Activated T-helper 17 cell treated with anti-CD3 and anti-CD28 coated beads, Interleukin-2, amount 50 U/mL, for 72 hours (primary cell): ENCODE measurements at places on chromosomes 1 and 21. TPM values are rescaled to one million over a fixed set of nuclear protein-coding genes. Genes with fewer than 3 reads are reported as not detected.

- no peak overlapping the region for H3K27ac ChIP-seq
- no peaks in the 10 kb centered on the region for H3K4me1 ChIP-seq
- no peaks in the 10 kb centered on the region for H3K27me3 ChIP-seq
- peaks cover 83% of the 10 kb centered on the region for H3K36me3 ChIP-seq
- no peak for ATAC-seq
- no peak overlapping the region for H3K4me3 ChIP-seq
These were observed 60.1 kb downstream of the HNRNPR start for GRCh38 chr1:23283667-23284602.

- no peak overlapping the region for H3K27ac ChIP-seq
- ATAC-seq: no peak
- H3K27me3 ChIP-seq: peaks cover 3% of the 10 kb centered on the region
- H3K4me1 ChIP-seq: no peaks in the 10 kb centered on the region
- H3K4me3 ChIP-seq: no peak overlapping the region
These were observed 7.4 kb upstream of the CTBS start for GRCh38 chr1:84581648-84582047.

DNA sequence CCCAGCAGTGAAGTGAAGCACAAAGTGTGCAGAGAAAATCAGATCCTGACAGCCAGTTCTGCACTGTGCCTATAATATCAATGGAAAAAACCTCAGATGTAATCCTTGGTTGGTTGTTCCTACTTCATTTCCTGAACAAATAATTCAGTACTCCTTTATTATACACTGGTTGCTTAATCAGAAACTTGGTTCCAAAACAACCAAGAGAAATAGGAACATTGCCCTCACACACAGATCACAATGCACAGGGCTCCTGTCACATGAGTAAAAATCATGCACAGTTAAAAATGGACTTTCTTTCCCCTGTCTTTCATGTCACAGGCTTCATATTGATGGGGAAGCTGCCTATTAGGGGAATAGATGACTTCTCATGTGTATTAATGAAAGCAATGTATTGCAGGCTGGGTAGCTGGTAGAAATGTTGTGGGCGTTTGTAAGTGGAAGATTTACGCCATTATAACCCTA, 9.7 kb downstream of the DNASE2B start:
- no peaks in the 10 kb centered on the region for H3K27me3 ChIP-seq
- no peaks in the 10 kb centered on the region for H3K4me1 ChIP-seq
- H3K27ac ChIP-seq: no peak overlapping the region
- no peak overlapping the region for H3K4me3 ChIP-seq
- no peaks in the 10 kb centered on the region for H3K36me3 ChIP-seq
- no peak for ATAC-seq

- ATAC-seq: peak; percentile 91
- H3K27ac ChIP-seq: peak overlapping the region; percentile 71
- peak overlapping the region; percentile 50 for H3K4me3 ChIP-seq
- H3K4me1 ChIP-seq: peaks cover 12% of the 10 kb centered on the region
- peaks cover 19% of the 10 kb centered on the region for H3K27me3 ChIP-seq
- no peaks in the 10 kb centered on the region for H3K36me3 ChIP-seq
These were observed 95.1 kb upstream of the TSPAN2 start for GRCh38 chr1:115184260-115184950.

DNA sequence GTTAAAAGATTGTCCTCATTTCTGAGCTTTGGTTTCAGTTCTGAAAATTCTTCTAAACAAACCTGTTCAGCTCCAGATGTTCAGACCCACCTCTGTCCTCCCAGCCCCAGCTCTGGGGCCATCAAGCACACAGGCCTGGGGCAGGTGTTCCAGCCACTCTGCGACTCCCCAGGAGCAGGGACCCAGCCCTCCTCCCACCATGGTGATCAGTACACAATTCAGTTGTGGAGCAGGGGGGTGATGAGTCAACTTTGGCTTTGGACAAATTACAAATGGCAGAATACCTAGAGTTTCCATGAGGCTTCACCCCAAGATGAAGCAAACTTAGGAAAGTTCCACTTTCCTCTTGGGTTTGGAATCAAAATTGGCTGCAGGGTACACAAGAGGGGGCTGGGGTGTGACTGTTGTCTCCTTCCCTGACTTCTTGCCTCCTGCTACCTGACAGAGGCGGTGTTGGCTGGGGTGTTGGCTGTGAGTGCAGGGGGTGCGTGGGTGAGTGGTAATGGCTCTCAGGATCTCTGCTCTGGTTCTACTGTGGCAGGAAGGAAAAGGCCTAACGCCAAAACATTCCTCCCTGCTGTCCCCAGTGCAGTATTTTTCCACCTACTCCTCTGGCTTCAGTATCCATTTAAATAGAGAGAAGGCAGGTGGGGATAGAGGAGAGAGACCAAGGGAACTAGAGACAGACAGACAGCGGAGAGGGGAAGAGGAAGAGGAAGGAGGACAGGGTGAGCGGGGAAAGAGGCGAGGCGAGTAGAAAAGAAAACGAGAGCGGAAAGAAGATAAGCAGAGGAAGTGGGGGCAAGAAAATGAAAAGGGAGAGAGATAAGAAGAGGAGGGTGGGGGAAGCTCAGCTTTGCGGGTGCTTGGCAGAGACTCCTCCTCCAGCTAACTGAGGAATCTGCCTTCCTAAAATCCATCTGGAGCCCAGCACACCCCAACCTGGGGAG, 20.6 kb upstream of the LRRN2 start:
- ATAC-seq: no peak
- H3K4me3 ChIP-seq: no peak overlapping the region
- H3K27me3 ChIP-seq: peaks cover 29% of the 10 kb centered on the region
- H3K4me1 ChIP-seq: peaks cover 4% of the 10 kb centered on the region

- H3K4me1 ChIP-seq: no peaks in the 10 kb centered on the region
- no peak for ATAC-seq
- H3K4me3 ChIP-seq: no peak overlapping the region
- no peak overlapping the region for H3K27ac ChIP-seq
These were observed 9.2 kb downstream of the PHLDA3 start for GRCh38 chr1:201459775-201460174.

GRCh38 chr1:184186167-184186566, 134.6 kb downstream of the TSEN15 start:
- H3K27ac ChIP-seq: no peak overlapping the region
- no peak for ATAC-seq
- H3K4me1 ChIP-seq: no peaks in the 10 kb centered on the region
- peaks cover 14% of the 10 kb centered on the region for H3K27me3 ChIP-seq
- no peak overlapping the region for H3K4me3 ChIP-seq
- H3K36me3 ChIP-seq: no peaks in the 10 kb centered on the region

DNA sequence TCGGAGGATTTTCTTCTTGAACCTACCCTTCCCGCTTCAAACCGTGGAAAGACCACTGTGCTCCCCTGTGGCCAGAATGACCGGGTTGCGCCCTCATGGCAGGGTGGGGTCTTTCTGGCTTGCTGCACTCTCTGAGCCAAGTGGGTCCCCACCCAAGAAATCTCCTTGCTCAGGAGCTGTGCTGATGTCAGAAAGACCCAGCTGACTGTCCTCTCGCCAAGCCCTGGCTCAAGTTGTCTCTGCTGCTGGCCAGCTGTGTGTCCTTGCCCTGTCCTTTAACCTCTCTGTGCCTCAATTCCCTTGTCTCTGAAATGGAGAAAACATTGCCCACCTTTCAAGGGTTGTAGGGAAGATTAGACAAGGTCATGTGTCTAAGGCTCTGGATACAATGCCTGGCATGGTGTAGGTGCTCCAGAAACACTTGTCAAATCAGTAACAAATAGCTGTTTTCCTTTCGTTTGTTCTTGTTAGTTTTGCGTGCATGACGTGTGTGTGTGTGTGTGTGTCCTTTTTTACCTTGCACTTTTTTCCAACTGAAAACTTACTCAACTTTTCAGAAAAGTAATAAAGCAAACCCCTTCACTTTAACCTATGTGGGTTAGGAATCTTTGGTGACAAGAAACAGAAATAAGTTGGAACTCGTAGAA, 41.1 kb upstream of the RPL11 start:
- H3K27ac ChIP-seq: no peak overlapping the region
- ATAC-seq: no peak
- no peak overlapping the region for H3K4me3 ChIP-seq
- H3K4me1 ChIP-seq: no peaks in the 10 kb centered on the region

DNA sequence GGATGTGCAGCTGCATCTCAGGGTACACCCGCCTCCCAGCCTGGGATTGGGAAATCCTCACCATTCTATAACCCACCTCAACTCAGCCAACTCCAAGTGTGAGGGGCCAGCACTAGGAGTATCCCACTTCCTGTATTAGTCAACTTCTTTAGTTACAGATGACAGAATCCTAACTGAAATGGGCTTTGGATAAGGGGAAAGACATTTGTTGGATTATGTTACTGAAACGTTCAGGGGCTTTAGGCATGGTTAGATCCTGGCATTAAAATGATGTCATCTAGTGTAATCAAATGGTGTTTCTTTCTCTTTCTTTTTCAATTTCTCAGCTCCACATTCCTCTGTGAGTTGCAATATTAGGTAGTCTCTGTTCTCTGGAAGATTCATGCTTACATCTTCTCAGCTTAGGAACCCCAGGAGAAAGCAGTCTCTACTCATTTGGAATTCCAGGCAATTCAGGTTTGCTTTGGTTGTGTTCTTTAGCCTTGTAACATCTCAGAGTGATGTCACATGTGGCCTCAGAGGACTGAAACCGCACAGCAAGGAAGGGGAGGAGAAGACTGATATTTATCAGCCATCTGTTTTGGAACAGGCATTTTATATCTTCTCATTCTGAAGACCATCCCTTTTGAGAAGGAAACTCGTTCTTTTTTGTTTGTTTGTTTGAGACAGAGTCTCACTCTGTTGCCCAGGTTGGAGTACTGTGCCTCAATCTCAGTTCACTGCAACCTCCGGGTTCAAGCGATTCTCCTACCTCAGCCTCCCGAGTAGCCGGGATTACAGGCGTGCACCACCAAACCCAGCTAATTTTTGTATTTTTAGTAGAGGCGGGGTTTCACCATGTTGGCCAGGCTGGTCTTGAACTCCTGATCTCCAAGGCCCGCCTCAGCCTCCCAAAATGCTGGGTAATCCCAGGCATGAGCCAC, 18.9 kb upstream of the TMEM54 start:
- H3K4me1 ChIP-seq: peaks cover 4% of the 10 kb centered on the region
- H3K27ac ChIP-seq: no peak overlapping the region
- H3K27me3 ChIP-seq: peaks cover 51% of the 10 kb centered on the region
- ATAC-seq: no peak

GRCh38 chr1:27872802-27873551, 633 bp downstream of the THEMIS2 start:
- peak overlapping the region; percentile 95 for H3K27ac ChIP-seq
- peak overlapping the region; percentile 98 for H3K4me3 ChIP-seq
- peak; percentile 53 for ATAC-seq
- H3K36me3 ChIP-seq: peaks cover 33% of the 10 kb centered on the region
- H3K27me3 ChIP-seq: no peaks in the 10 kb centered on the region

DNA sequence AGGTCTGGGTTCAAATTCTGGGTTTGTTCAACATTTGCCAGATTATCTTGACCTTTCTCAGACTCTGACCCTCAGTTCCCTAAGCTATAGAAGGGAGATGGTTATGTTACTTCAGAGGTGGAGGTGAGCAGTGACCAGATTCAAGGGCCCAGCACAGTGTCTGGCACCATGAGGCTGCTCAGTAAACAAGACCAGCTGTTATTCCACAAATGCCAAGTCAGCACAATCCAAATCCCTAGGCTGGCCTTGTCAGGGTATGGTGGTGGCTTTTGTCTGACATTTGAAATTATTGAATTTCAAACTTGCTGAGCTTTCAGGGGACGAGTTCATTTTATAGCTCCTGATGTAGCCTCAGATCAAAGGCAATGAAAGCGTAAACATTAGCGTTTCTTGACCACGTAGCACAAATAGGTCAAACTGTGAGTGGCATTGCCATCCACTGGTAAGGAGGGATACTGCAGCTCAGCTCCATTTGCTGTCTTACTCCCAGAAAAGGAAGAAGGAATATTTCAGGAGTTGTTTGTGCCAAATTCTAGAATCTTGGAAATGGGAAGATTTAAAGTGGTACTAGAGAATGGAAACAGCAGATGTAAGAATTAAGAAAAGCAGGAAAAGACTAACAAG, 94.3 kb upstream of the EDN2 start:
- H3K27me3 ChIP-seq: no peaks in the 10 kb centered on the region
- H3K27ac ChIP-seq: peak overlapping the region; percentile 49
- peaks cover 94% of the 10 kb centered on the region for H3K36me3 ChIP-seq

GRCh38 chr1:167360120-167360519, 139.4 kb downstream of the POU2F1 start:
- H3K36me3 ChIP-seq: no peaks in the 10 kb centered on the region
- ATAC-seq: no peak
- H3K27ac ChIP-seq: no peak overlapping the region
- peaks cover 7% of the 10 kb centered on the region for H3K4me1 ChIP-seq

- ATAC-seq: no peak
- H3K27me3 ChIP-seq: no peaks in the 10 kb centered on the region
- no peaks in the 10 kb centered on the region for H3K4me1 ChIP-seq
- H3K36me3 ChIP-seq: no peaks in the 10 kb centered on the region
- H3K27ac ChIP-seq: no peak overlapping the region
These were observed 35.7 kb downstream of the MORN1 start for GRCh38 chr1:2355373-2356261.

GRCh38 chr1:245690156-245690690, 535.4 kb downstream of the KIF26B start:
- H3K27ac ChIP-seq: no peak overlapping the region
- H3K36me3 ChIP-seq: no peaks in the 10 kb centered on the region
- no peaks in the 10 kb centered on the region for H3K27me3 ChIP-seq
- no peak overlapping the region for H3K4me3 ChIP-seq
- no peaks in the 10 kb centered on the region for H3K4me1 ChIP-seq

DNA sequence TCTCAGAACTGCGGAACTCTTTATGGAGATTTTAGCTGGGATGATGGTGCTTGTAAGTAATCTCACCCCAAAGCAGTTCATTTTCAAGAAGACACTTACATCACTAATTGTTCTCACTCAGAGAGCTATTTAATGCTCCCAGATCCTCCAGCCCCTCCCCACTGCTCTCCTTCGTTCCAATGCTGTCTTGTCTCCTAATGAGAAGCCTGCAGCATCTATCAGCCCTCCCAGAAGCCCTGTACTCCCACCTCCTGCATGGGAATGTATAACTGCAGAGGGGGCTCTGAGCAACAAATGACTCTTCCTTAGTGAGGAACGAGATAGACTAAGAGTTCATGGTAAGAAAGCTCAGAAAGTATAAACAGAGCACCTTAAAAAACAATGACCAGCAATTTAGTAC, 377.4 kb upstream of the RUNX1 start:
- peak overlapping the region; percentile 37 for H3K4me3 ChIP-seq
- peaks cover 17% of the 10 kb centered on the region for H3K27me3 ChIP-seq
- peaks cover 21% of the 10 kb centered on the region for H3K4me1 ChIP-seq
- ATAC-seq: peak; percentile 21
- H3K36me3 ChIP-seq: no peaks in the 10 kb centered on the region

Gene KLHL12
- 34.1 TPM for total RNA-seq

Gene RHBDL2
- not detected for total RNA-seq

Gene BRINP2
- total RNA-seq: not detected

Gene ZBTB8B
- not detected for total RNA-seq

Gene SLC1A7
- total RNA-seq: not detected

Gene TPR
- total RNA-seq: 147 TPM
